ENCODE measurements at places on chromosomes 12 and 14.

DNA sequence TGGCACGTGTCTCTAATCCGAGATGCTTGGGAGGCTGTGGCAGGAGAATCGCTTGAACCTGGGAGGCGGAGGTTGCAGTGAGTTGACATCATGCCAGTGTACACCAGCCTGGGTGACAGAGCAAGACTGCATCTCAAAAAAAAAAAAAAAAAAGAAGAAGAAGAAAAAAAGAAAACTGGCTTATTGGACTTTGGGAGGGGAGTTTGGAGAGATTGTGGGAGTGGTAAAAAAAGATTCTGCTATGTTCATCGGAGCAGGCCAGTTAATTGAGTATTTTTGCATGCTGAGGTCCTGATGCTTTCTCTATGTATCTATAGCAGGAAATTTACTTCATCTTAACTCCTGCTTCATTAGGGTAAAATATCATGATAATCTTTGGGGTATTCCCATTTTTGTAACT lies 11.6 kb downstream of the CNOT2 start:
- DNase-seq: no peak

DNA sequence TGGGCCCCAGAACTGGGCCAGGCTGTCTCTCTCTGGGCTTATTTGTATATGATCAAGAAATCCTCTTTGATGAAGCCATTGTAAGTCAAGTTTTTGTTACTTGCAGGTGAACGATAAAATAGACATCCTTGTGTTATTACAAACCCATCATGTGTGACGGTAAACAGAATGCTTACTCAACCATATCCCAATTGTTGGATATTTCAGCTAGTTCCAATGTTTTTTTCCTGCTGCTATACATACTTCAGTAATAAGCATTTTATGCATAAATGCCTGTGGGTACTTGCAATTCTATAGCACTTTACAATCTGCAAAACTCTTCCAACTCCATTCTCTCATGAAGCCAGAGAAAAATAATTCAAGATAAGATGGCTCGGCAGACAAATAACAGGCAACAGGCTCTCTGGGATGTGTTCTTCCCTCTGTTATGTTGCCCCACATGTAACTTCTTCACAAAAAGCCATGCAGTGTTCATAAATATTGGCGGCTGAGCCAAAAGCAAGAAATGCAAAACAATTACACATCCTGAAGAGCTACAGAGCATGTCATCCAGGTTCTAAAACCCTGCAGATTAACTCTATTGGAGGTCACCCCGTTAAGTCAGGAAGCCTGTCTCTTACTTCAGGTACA lies 69.5 kb downstream of the CLMN start:
- no peak for DNase-seq

GRCh38 chr12:105954951-105955931 lies 183.5 kb downstream of the NUAK1 start:
- no peak for DNase-seq

DNA sequence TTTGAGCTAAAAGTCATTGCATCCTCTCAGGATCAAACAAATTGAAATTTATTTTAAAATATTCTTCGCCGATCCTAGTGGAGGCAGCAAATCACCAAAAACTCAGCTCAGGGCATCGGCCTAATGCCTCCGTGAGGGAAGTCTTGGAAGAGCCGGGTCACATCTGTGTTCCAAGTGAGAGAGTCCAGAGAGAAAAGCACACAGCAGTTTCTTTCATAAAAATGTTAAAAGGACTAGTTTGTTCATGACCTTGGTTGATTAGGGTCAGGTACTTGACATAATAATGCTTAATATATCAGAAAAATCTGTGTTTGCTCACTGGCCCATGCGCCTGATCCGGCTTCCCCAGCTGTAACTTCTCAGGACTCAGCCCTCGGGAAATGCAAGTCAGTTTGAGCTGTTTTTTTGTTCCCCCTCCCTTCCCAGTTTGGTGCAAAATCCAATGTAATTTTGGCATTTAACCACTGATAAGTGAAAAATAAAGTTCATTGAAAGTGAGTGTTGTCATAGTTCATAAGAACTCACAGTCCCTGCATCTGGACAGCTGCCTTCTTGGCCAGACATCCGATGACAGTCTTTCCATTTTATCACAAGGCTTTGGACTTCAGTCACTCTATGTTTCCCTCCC lies 161.7 kb downstream of the CAND1 start:
- DNase-seq: no peak

GRCh38 chr12:85157035-85157603 lies 121.0 kb downstream of the LRRIQ1 start:
- DNase-seq: no peak

GRCh38 chr14:69263771-69264170 lies 3.8 kb downstream of the GALNT16 start:
- no peak for DNase-seq

GRCh38 chr12:51949342-51950030 lies 2.0 kb upstream of the ACVR1B start:
- no peak for DNase-seq

- no peak for DNase-seq
Observed at GRCh38 chr14:87883750-87884149, 109.2 kb downstream of the GALC start.

DNA sequence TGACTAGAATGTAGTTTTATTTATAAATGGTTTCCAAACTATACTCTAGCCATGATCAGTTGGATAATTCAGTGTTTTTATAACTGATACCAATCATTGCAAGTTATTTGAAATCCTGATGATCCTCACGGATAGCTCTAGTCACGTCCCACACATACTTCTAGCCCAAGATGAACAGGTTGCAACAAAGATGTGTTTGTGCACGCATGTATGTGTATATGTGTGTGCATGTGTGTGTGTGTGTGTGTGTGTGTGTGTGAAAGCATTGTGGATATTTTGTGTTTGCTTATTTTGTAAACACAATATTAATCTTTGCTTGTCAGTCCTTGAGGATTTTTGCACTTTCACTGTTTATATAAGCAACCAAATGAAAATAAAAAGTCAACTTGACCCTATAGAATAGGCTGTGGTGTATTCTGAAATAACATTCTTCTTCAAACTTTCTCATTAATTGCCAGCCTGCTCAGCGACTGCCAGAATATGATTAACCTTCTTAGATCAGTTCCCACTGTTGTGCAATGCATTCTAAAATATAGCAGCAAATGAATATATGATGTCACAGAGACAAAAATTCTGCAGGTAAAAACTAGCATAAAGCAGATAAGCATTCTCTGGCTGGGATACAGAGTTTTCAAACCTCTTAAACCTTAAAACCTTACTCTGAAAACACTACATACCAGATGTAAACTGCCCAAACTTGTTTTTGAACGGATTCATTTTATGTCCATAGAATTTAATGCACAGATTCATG lies 48.8 kb upstream of the HIF1A start:
- DNase-seq: no peak

DNA sequence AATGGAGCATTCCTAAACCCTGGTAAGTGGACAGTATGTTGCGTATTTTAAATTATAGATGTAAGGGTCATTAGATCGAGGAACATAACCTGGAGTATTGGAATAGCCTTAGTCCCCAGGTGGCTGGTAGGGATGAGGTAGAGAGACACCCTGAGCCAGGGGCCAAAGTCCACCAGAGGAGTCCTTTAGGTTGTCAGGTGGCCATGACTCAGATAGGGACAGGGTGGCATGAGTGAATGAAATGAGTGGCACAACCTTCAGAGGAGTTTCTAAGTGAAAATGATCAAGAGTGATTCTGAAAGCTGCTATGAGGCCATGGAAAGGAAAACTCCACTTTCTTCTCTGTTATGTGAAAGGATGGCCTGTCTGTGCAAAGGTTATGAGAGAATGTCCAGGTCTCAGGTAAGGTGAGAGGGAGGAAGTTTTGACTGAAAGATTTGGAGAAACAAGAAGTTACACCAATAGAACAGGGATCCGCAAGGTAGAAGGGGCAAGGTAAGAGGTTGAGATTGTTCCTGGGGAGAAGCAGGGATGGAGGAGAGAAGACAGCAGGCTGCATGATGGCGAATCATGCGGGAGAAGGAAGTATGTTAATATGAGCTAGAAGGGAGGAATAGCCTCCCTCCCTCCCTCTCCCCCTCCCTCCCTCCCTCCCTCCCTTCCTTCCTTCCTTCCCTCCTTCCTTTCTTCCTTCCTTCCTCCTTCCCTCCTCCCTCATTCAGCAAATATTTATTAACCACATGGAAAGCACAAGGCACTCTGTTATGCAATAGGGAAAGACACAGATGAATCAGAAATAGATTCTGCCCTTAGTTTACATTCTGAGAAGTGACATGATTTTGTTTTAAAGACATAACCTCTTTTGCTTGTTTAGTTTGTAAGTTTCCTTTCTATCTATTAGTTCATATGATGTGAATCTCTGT lies 14.0 kb upstream of the RIPK3 start:
- DNase-seq: peak; percentile 66

- DNase-seq: no peak
Observed at GRCh38 chr14:40623643-40624042, 983.0 kb upstream of the LRFN5 start.

GRCh38 chr12:113155646-113156045 lies 6.1 kb downstream of the CFAP73 start:
- DNase-seq: no peak

DNA sequence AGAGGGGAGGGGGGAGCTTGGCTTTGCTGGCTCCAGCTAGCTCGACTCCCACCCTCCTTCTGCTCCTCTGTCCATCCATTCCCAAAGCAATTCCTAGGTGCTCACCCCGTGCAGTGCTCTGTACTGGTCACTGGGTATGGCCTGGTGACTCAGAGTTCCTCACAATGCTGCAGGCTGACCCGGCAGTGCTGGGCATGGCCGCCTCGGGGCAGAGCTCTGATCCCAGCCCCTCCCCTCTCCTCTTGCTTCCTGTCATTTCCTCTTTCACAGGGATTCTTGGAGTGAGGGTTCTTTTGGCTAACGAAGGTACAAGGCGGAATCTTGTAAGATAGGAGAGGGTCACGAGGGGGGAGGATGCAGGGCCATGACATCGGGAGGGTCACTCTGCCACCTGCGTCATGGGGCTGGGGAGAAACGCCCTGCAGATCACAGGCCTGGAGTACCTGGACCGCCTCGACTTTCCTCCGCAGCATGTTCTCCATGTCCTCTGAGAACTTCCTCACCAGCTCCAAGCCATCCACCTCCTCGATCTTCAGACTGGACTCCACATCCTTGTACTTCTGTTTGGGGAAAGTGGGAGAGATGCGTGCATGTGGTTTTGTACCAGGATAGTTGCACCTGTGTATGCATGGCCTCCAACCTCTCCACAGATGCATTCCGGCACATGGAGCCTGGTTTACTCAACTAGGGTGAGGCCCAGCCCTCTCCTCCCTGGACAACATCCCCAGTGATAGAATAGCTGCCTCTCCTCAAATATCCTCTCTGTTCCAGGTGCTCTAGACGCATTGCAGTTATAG lies 5.7 kb downstream of the CACNA2D4 start:
- no peak for DNase-seq

DNA sequence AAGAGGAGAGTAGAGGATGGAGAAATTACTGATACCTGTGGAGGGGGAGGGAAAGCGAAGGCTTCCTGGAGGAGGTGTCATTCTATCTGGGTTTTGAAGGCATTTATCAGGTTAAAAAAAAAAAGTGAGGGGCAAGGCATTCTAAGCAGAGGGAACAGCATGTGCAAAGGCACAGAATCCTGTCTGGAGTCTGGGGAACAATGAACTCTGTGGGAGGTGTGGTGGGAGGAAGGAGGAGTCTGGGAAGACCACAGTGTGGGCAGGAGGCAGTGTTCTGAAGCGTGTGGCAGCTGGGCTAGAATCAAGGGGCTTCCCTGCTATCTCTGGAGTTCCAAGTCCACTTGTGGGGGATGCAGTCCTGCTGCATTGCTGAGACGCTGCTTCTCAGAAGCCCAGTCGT lies 123.4 kb downstream of the RBM19 start:
- DNase-seq: no peak

All from suppressor macrophage treated with lipopolysaccharide for 4 hours (primary cell).